ENCODE measurements at places on chromosomes 11 and 22.

- DNase-seq, result peak; percentile 87
Observed at GRCh38 chr11:91947215-91947820, 277.3 kb upstream of the FAT3 start.

DNA sequence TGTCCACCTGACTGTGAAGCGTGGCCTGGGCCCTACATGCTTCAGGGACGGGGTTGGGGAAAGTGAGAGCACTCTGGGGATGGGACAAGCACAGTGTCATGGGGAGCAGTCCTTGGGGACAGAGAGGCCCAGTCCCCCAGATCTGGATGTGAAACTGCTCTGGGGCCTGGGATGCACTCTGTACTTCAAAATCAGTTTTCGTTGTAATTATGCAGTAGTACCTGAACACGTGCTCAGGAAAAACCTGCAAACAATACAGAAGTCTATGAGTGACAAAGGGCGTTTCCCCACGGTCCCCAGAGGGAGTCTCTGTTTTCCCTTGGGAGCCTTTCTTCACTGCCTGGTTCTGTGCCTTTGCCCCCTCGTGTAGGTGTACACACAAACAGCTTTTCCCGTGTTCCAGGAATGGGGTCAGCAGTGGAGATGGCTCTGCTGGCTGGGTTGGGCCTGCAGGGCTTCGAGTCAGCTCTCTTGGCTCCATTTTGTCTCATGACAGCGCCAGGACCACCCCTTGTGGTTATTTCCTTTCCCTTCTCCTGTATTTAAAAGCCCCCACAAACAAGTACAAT lies 5.2 kb upstream of the TNFRSF13C start:
- no peak for DNase-seq

- DNase-seq, result no peak
Observed at GRCh38 chr11:68321293-68322051, 9.1 kb downstream of the LRP5 start.

DNA sequence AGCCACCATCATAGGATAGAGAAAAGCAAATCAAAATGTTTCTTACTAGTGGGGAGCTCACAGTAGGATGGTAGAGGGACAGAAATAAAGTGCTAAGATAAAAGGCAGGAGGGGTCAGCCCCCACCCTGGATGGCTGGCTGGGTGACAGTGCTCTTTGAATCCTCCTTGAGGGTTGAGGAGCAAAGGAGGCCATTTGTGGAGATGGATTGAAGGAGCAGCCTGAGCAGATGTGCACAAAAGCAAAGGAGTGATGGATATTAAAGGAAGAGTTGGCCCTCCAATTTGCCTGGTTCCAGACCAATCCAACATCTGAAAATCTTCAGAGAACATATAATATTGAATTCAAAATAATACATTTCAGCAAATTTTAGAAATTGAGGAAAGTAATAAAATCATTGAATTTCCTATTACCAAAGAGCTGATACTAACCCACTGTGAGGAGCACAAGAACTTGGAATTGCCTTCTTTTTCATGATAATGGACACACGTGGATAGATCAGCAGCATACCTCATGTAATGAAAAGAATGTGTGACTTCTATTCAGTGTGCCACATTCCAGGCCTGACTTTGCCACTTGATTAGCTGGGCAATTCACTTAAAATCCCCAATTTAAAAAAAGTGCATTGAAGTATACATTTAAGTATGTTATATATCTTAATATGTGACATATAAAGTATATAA lies 287.0 kb downstream of the FAT3 start:
- no peak for DNase-seq

DNA sequence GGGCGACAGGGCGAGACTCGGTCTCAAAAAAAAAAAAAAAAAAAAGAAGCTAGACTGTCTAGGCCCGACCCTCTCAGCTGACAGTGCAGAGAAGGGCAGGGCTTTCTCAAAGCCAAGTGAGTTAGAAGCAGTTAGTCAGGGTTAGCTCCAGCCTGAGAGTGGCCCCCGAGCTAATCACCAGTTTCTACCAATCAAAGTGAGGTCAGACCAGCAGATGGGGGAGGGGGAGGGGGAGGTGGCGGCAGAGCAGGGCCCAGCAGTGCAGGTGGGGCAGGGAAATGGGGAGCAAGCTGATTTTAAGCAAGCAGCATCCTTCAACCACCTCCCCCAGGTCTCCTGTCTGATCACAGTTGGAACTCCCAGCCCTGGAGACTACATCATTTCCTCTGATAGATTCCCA lies 55.3 kb upstream of the PRR5 start:
- DNase-seq, result no peak

DNA sequence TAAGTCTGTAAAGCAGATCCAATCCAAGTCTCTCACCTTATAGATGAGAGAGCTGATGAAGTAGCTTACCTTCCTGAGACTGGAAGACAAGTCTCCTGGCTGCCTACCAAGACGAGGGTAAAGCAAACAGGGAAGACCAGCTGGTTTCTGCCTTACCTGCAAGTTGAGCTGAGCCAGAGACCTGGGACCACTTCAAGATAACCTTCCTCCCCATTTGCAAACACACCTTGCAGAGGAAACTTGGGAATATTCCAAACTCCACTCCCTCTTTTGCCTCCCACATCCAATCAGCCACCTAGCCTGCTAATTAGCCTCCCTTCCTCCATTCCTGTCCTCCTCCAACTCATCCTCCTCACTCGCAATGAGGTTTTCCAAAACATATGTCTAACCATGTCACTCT lies 23.4 kb upstream of the ROBO3 start:
- DNase-seq, result no peak

DNA sequence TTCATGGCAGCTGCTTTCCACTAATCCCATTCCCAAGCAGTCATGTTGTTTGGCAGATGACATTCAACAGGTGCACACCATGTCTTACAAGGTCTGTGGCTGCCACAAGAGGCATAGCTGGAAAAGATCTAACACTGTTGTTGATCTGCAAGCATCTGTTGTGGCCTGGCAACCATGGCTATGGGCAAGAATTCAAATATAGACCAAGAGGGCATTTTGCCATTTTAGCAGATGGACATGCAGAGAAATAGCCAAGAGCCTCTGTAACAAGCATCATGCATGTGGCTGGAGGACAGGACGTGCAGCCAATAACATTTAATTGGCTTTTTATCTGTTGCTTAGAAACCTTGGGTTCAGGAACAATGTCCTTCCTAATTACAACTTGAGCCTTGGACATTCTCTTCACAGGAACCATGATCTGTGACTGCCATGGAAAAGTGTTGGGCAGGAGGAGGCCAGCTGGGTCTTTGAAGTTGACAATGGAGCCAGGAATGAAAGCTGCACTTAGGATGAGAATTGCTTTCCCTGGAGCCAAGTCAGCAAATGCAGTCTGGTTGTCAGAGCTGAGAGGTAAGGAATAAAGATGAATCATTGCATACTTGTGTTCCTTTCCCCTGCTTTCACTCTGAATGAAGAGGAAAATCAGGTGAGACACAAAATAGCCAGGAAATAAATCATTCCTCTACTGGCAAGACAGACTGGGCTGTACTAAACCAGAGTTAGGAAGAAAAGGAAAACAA lies 113.6 kb upstream of the ANO5 start:
- no peak for DNase-seq

- no peak for DNase-seq
Observed at GRCh38 chr11:112103446-112103845, 16.8 kb downstream of the SDHD start.

GRCh38 chr11:45708887-45709663 lies 43.7 kb upstream of the CHST1 start:
- DNase-seq, result no peak

GRCh38 chr11:45213316-45213665 lies 66.9 kb downstream of the PRDM11 start:
- no peak for DNase-seq

GRCh38 chr11:12657981-12658380 lies 16.2 kb upstream of the TEAD1 start:
- no peak for DNase-seq

GRCh38 chr11:14041565-14041964 lies 79.0 kb downstream of the SPON1 start:
- no peak for DNase-seq

DNA sequence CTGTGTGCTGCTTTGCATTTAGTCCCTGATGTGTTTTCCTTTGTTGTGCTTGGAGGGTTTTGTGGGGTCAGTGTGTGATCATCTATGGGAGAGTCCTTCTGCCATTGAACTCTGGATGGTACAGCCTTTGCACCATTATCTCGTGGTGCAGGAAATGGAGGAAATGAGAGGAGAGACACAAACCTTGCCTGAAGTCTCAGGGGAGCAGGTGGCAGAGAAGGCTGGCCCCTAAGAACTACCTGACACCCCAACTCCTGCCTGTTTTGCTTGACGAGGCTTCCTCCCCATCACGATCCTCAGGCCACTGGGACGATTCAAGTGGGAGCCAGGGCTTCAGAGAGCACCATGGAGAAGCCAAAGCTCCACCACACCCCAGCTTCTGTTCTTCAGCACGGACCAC lies 1316.4 kb downstream of the TBC1D22A start:
- DNase-seq, result no peak

DNA sequence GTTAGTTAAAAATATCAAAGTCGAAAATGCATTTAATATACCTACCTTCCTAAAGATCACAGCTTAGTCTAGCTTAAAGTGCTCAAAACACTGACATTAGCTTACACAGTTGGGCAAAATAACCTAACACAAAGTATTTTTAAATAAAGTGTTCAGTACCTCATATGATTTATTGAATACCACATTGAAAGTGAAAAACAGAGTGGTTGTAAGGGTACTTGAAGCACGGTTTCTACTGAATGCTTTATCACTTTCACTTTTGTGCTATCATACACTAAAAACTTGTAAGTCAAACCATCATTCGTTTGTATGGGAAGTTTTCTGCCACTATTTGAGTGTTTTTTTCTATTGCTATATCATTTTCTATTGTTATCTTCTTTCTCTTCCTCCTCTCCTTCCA lies 36.6 kb downstream of the ZBTB44 start:
- DNase-seq, result no peak

DNA sequence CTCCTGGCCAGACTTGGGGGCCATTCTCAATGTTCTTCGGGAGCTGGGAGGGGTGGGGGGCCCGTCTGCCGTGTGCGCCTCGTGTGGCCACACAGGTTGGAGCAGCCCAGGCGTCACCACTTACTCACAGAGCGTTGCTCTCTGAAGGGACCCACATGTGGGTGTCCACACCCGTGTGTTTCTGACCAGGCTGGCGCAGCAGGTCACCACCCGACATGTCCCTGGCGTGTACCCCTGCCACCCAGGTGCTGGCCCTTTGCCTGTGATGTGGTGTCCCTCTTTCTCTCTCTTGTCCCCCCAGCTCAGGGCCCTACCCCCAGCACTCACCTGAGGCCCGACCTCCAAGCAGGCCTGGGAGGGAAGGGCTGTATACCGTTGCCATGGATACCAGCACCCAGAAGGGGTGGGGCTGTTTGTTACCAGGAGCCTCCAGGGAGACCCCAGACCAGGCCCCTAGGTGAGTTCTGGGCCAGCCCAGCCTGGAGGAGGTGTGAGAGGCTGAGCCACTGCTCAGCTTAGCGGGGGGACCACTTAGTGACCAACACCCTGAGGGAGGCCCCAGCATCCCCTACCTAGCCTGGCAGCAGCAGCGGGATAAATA lies 1.4 kb downstream of the LMNTD2 start:
- DNase-seq, result no peak

GRCh38 chr22:21917181-21917958 lies 35.3 kb downstream of the PPM1F start:
- no peak for DNase-seq

DNA sequence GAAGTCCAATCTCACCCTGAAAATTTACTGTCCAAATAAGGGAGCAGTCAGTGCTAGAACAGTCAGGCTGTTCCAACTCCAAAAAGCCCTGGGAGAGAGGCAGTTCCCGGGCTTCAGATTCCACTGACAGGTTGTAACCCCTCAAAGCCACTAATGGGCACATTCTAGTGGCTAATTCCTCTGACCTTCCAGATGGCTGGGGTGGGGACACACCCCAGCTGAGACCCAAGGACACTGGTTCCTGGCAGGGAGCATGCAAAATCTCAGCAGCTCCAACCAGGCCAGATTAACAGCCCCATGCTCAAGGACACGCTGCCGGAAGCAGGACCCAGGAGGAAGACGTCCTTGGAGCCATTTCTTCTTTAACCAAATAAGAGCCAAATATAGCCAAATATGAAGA lies 92.7 kb downstream of the RPL27A start:
- peak; percentile 56 for DNase-seq

DNA sequence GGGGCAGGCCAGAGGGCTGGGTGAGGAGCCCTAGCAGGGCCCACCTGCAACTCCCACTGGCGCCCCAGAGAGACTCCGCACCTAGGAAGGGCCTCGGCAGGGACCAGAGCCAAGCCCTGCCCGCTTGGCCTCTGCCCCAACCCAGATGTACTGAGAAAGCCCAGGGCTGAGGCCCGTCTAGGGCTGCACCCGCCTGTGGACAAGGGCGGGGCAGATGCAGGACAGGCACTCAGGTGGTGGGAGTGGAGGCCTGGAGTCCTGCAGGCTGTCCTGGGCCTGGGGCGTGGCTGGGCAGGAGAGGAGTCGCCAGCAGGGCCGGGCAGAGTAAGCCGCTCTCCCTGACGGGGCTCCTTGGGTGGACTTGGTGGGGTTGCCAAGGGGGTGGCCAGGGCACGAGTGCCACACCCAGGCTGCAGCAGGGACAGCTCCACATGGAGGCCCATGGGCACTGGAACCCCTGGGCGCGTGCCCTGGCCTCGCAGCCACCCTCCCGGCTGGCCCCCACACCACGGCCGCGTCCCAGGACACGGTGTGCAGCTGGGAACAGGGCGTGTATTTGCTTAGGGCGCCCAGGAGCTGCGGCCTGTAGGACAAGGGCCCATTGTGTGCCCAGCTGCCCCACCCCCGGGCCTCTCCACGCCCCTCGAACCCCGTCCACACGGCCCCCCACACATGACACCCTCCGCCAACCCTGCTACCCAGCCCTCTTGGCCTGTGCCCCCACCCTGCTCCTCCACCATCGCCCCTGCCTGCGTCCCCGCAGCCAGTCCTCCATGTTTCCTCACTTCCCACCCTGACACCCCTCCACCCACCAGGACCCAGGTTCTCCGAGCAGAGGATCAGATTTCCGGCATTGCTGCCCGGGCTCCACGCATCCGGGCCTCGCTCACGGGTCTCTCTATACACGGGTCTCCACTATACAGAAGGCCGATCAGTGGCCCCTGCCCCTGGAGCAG lies 11.3 kb upstream of the PIM3 start:
- DNase-seq, result no peak

GRCh38 chr22:30855677-30856518 lies 112.7 kb downstream of the MORC2 start:
- DNase-seq, result no peak

DNA sequence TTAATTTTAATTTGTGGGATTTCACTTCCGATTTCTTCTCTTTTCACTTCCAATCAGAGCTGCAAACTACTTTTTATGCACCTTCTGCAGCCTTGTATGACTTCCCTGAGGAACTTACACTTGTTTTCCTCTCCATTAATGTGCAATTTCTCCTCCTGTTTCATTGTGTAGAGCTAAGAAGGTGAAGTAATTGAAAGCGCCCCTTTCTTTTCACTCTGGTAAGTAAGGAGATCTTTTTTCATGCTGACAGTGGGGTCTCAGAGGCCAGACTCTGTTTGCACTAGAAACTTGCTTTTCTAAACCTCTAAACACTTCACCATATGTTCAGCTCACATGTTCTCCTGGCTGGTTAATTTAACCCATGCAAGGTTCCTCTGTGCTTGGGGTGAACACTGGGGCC lies 117.0 kb downstream of the FANCF start:
- no peak for DNase-seq

GRCh38 chr22:19605508-19606331 lies 81.5 kb upstream of the CLDN5 start:
- DNase-seq, result no peak

GRCh38 chr11:57301711-57302423 lies 22.9 kb downstream of the TNKS1BP1 start:
- no peak for DNase-seq

GRCh38 chr11:84894666-84895065 lies 732.5 kb downstream of the DLG2 start:
- no peak for DNase-seq

GRCh38 chr11:102368472-102368871 lies 21.5 kb downstream of the BIRC2 start:
- no peak for DNase-seq
